ENCODE measurements at places on chromosomes 7 and 10. TPM values are rescaled to one million over a fixed set of nuclear protein-coding genes. Genes with fewer than 3 reads are reported as not detected.

GNGT1 gene
- total RNA-seq, result not detected

GFRA1 gene
- 10.0 TPM for total RNA-seq

HMX2 gene
- total RNA-seq, result not detected

C10orf53 gene
- not detected for total RNA-seq

FRMPD2 gene
- not detected for total RNA-seq

CRYGN gene
- total RNA-seq, result not detected
